ENCODE measurements at places on chromosomes 2 and 18.

- no peak for DNase-seq
Measured at GRCh38 chr2:11388262-11389051, 44.0 kb upstream of the ROCK2 start.

DNA sequence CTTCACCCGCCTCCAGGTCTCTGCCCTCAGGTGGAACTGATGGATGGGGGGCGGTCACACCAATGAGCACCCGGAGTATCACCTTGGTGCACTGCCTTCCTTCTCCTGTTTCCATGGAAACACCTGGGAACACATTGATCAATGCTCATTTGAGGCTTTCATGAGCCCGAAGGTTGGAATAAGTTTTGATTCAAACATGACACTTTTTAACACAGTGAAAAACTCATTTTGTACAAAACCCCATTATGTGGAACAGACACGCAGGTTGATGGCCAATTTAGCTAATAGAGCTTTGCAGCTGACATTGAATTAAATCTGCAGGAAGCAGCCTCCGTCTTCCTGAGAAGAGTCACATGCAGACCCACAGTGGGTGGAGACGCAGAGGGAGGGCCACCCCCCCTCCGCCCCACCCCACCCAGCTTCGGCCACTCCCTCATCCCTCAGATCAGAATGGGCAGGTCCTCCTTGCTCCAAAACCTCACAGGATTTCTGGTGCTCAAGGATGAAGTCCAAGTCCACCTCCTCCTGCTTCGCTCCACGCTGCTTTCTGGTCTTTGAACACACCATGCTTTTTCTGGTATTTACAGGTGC lies 96.0 kb upstream of the MYCN start:
- DNase-seq: no peak

DNA sequence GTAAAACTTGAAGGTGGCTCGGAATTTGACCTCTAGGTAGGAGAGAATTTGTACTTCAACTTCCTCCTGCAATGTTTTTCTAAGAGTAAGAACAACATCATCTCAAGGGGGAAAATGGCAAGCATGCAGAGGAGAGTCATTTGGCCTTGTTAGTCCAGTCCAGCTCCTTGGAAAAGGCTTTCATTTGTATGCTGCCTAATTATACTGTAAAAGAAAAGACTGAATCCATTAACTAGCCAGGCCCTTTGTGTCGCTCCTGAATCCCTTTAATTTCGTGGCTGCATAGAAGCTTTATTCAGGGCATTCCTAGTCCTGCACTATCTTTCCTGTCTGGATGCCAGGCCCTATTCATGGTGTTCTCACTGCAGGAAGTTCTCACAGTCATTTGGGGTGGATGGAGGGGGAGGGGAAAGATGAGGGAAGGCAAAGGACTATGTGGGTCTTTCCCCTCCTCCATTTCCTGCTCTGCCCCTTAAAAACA lies 36.0 kb downstream of the PHLPP1 start:
- DNase-seq: no peak

GRCh38 chr2:138023298-138023697 lies 59.0 kb downstream of the HNMT start:
- no peak for DNase-seq

GRCh38 chr18:76398295-76398694 lies 96.7 kb downstream of the ZNF516 start:
- no peak for DNase-seq

- DNase-seq: no peak
Measured at GRCh38 chr2:21231985-21232384, 108.2 kb downstream of the TDRD15 start.

DNA sequence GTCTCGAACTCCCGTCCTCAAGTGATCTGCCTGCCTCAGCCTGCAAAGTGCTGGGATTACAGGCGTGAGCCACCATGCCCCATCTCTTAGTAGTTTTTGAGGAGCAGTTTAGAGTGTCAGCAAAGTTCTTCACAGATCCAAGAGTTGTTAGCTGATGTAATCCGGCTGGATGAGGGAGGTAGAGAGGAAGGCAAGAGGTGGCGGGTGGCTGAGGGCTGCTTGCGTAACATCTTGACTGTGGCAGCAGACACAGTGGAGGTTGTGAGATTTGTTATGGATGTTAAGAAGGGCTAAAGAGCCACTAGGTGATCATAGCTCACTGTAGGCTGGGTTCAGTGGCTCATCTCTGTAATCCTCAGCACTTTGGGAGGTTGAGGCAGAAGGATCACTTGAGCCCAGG lies 19.5 kb upstream of the FAM136A start:
- DNase-seq: no peak

- no peak for DNase-seq
Measured at GRCh38 chr2:108363024-108363907, 14.5 kb upstream of the SULT1C4 start.

DNA sequence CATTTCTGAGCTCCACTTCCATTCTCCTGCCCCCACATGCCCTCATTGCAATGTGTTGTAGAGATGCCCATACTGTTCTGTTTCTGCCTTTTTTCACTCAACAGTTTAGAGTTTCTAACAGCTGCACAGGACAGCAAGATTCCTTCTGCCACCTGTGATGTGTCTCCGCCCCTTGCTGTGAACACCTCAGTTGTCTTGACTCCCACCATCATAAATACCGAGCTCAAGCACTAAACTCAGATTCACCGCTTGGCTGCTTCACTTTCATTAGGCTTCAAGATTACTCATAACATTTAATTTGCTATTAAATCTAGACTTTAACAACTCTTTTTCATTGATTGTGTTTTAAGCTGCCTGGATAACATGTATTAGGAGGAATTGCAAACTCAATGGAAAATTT lies 141.0 kb downstream of the MAP2 start:
- no peak for DNase-seq

- DNase-seq: no peak
Measured at GRCh38 chr2:181777734-181778133, 97.4 kb upstream of the NEUROD1 start.

DNA sequence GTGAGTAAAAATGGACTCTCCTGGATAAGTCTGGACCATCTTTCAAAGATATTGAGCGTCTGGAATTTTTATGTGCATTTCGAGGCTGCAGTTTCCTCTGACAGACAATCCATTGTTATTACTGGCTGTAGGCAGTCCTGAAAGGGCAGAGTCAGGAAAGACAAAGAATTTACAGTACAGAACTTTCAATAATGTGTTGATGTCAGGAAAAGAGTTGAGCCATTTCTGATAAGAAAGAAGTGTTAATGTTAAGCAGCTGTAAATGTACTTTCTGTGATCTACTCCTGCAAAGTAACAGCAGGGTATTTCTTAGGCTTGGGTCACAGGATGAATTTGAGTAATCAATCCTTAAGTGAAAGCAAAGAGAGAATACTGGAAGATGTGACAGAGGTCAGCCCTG lies 29.8 kb downstream of the TSPYL6 start:
- DNase-seq: no peak

DNA sequence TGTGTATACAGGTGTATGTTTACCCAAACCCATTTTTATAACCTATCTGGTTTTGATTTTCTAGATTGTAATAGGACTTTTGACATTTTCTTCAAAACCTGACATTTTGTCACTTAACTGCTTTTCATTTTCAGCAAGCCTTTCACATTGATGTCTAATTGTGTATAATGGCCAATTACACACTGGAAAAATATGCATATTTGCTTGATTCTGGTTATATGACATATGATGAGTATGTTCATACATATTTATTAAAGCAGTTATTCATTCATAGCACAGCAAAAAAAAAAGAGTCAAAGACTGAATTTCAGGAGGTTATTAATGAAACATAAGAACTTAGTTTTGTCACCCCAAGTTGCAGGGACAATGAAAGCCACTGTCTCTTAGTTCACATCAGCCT lies 307.7 kb upstream of the TNP1 start:
- no peak for DNase-seq

Measured in CD4-positive, alpha-beta T cell treated with Interleukin-17A for 4 hours (primary cell).